ENCODE measurements at places on chromosomes 3 and 15.

- no peak for DNase-seq
These were observed 144.8 kb downstream of the RBPMS2 start for GRCh38 chr15:64630396-64631107.

- DNase-seq: no peak
These were observed 378.7 kb downstream of the C3orf38 start for GRCh38 chr3:88528494-88528893.

DNA sequence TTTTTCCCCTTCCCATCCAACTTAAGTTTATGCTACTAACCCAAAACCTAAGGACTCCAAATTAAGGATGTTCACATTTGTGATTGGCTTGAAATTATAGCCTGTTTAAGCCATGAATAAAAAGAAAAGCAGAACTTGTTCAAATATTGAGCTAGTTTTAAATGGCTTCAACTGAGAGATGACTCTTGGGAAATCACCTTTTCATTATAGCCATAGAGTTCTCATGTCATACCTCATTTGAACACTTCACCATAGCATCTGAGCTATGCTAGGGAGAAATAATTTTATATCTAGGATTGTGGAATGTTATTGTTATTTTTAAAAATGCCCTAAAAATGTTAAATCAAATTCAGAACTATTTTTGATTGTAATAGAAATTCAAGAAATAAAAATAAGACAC, 409.2 kb upstream of the RARB start:
- no peak for DNase-seq

DNA sequence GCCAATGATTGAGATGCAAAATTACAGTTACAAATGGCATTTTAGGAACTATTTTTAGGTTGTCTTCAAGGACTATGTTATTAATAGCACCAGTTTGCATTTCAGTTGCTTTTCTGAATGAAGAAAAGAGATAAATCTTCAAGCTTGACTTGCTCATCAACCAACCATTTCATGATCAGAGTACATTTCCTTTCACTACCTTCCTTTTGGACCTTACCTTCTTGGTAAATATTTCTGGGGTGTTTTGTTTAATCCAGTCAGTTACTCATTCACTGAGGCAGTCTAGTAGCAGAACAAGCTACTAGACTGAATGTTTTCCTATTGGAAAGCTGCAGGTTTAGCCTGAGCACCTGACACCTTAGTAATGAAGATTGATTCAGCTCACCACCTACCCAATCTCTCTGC, 8.2 kb downstream of the SLC27A2 start:
- DNase-seq: no peak

GRCh38 chr3:170078620-170079281, 41.0 kb downstream of the GPR160 start:
- no peak for DNase-seq

DNA sequence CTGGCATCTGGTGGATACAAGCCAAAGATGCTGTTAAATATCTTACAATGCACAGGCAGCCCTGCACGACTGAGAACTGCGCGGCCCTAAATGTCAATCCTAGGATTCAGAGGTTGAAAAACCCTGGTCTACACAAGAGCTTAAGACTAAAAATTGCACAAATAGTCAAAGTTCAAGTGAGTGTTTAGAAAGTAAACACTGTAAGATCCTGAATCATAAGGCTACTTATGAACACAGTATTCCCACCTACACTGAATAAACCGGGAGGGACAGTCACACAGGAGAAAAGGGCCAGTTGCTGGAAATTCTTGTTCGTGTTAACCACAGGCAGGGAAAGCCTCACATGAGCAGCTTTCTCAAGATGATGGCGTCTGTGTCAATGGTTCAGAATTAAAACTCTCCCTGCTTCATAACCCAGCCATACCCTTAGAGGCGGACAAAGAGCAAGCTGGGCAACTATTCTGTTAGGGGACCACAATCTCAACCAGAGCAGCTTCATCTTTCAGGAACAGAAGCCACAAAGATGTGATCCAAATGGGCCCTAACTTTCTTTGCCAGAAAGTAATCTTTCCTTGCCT, 37.7 kb downstream of the LRIG1 start:
- DNase-seq: no peak

DNA sequence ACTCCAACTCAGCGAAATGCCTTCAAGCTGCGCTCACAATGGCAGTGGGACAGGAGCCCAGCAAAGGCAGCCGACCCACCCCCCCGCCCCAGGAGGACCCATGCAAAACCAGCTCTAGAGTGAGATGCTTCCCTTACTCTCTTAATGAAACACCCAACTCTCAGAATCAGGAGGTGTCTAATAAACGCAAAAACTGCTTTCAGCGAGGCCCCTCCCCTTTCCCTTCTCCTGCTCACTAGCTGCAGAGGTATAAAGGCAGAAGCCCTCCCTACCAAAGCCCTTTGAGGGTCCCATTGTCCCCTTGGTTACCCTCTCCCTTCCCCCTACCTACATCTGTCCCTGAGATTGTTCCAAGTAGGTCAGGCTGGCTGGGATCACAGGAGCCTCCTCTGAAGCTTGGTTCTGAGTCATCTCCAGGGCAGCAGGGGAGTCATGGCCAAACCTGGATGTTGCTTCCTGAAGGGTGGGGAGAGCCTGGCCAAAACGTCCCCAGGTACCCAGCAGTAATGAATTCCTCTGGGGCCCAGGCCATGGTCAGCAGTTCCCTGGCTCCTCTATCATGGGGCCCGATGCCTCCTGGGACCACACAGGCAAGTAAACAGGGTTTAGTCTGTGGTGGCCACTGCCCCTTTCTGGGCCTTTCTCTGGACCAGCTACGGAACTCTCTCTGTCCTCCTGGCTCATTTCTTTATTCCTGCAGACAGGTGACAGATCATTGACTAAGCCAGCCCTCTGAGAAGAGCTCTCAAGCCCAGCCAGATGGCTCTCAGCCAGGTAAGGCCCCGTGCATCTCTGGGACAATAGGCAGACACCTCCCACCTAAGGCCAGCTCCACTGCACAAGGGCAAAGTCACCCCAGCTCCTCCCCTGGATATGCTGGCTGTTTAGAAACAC, 8.6 kb downstream of the KLHL25 start:
- peak; percentile 66 for DNase-seq

GRCh38 chr3:28328188-28329151, 20.1 kb upstream of the ZCWPW2 start:
- no peak for DNase-seq

- peak; percentile 83 for DNase-seq
These were observed 29.5 kb upstream of the VEPH1 start for GRCh38 chr3:157532529-157533297.

DNA sequence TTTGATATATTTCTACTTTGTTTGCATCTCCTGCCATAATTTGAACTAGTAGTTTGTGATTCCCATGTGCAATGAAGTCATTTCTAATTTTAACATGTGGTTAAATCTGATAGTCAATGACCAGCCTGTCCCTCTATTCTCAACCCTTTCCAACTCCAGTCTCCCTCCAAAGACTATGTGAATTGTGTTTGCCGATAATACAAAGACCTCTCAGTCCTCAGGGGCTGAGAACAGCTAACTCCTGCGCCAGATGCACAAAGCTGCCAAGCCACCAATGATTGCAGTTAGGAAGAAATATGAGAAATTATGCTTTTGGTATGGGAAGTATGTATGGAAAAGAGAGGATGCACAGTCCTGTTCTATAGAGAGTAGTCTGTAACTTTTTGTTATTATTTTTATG, 54.0 kb downstream of the KCNH8 start:
- DNase-seq: no peak

- peak; percentile 50 for DNase-seq
These were observed 21.2 kb upstream of the CRBN start for GRCh38 chr3:3200632-3201212.

DNA sequence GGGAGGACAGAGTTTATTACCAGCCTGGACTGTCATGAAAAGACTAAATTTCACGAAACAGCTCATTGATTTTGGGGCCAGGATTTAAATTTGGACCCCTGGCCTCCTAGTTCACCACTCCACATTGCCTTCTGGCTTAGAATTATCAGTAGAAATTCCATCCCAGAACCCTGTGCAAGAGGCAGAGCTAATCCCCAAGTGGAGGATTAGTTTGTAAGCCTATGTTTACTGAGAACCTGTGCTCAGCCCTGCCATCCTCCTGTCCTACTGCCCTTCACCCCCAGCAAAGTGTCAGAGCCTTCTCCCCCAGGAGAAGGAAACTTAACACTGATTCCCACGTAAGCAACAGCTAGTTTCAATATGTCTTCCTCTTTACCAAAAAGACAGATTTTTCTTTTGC, 99.4 kb downstream of the SST start:
- no peak for DNase-seq

GRCh38 chr3:134985864-134986715, 191.0 kb downstream of the EPHB1 start:
- DNase-seq: no peak

DNA sequence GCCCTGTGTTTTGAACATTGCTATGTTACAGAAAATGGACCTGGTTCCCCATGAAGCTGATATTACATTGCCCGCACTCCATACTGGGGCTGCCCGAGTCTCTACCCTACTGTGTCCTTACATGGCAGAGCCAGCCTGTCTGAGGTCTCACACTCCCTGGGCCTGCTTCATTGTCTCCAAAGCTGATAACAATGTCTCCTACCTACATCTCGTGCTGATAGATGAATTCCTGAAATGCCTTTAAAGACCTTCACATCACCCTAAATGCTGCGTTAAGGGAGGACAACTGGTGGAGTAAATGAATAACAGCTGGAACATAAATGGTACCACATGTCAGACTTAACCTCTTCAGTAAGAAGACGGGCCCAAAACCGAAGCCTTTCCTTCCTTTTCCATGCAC, 62.9 kb upstream of the PTX3 start:
- DNase-seq: no peak

DNA sequence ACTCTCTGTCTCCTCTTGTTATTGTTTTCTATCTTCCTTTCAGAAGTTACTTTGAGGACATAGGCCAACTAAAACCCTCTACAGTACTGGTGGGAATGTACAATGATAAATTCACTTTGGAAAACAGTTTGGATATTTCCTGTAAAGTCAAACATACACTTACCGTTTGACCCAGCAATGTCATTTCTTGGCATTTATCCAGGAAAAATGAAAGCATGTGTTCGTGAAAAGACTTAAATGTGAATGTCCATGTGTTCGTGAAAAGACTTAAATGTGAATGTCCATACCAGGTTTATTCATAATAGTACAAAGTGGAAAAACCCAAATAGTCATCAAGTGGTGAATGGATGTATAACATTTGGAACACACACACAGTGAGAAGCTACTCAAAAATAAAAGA, 361.5 kb upstream of the DPH6 start:
- DNase-seq: no peak

DNA sequence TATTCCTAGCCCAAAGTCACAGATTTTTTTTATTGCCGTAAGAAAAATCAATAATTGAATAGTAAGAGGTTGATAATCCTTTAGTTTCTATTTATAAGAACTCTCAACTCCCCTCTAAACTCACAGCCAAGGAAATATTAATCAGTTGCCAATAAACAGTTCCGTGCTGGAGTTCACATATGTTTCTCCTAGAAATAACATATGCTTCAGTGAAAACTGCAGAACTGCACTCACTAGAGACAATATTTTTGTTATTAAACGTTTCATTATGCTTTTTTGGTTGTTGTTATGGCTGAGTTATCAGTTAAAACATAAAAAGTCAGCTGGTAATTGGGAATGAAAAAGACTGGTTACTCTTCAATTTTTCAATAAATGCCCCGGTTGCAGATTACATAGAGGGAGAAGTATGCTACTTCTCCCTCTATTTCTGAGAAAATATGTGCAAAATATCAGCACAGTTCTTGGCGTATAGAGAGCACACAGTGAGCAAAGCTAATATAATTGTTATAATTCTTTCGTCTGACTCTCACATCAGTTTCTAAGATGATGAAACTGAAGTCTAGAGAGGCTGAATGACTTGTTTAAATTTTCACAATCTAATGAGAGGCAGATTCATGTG, 781.2 kb upstream of the GRM7 start:
- no peak for DNase-seq

- DNase-seq: no peak
These were observed 37.0 kb downstream of the PIK3R4 start for GRCh38 chr3:130709671-130710070.

- no peak for DNase-seq
These were observed 19.6 kb downstream of the LINGO1 start for GRCh38 chr15:77612958-77613601.

- no peak for DNase-seq
These were observed 1.6 kb downstream of the THBS1 start for GRCh38 chr15:39582286-39582976.

DNA sequence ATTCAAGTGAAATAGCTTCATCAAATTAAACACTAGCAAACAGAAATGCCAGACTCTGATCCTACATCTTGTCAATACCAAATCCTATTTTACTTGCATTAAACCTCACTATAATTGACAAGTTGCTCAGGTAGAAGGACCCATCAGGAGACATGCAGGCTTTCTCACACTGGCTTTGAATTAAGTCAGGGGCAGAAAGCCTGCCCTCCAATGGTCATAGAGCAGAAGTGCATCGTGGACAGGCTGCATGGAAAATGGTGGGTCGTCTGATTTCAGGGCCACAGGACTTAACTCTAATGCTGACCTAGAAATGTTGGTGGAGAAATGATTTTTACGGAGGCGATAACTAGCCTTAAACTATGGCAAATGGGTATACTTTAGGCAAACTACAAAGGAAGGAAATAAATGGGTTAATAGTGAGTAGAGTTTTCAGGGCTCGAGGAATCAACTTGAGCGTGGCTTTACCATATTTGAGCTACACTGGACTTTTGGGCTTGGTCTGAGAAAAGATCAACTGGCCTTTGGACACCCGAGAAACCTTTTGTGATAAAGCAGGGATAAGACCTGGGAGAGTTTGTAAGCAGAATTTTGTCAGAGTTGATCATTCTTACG, 283.9 kb downstream of the GRM7 start:
- peak; percentile 11 for DNase-seq

DNA sequence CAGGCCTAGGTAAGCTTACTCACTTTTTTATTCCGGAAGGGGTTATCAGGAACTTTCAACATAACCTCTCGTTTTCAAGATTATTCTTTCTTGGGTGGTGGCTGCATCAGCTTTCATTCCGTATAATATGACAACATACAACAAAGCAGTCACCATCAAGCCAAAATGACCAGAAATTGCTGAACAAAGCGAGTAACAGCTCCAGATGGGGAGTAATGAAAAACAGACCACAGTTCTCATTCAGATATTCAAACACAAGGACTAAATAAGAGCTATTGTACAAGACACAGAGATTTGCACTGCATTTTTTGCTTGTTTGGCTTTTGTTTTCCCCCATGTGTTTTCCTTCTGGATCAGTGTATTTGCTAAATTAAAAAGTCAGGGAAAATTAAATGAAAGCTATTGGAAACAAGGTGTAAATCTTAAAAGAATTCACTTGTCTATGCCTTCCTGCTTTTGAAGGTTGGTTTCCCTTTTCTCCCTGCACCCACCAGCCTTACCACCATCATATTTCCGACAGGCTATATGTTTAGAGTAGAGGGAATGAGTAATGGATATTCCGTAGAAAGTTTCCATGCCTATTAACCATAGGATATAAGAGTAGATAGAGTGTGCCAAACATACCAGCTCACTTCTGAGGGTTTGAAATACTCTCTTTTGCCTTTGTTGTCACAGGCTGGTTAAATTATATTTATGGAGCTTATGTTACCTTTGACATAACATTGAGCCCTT, 213.6 kb downstream of the RBMS3 start:
- DNase-seq: no peak

All from NCI-H1105 (cell line).